ENCODE measurements at places on chromosomes 13 and 19.

- no peak for DNase-seq
Measured at GRCh38 chr19:14385492-14385891, 4.2 kb downstream of the ADGRE5 start.

- DNase-seq = peak; percentile 22
Measured at GRCh38 chr13:45325806-45326205, 15.2 kb downstream of the TPT1 start.

GRCh38 chr19:12093777-12094176 lies 29.2 kb downstream of the ZNF844 start:
- DNase-seq = no peak

DNA sequence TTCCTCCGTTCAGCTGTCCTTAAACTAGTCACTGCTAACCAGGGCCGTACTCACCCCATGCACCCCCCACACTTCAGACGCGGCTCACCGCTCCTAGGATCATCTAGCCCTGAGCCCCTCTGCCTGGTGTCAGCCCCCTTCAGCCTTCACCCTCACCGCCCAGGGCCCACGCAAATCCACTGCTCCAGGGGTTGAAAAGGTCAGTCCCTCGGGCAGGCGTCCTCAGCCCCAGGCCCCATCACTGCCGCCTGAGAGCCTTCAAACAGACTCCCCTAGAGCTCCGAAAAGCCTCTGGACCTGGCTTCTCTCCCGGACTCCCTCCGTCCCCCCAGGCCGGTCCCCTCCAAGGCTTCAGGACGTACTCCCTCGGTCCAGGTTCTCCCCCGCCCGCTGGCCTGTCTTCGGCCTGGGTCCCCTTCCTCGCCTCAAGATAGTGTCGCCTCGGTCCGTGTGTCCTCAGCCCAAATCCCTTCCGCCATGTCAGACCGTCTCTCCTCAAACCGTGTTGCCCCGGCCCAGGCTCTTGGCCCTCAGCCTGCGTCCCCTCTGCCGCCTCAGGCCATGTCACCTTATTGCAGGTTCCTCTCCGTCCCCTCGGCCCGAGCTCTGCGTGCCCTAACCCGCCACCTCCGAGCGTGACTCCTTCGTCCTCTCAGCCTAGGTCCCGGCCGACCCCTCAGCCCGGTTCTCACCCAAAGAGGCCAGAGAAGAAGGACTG lies 553 bp downstream of the NAPA start:
- no peak for DNase-seq

GRCh38 chr13:107025991-107026390 lies 458.1 kb upstream of the ARGLU1 start:
- no peak for DNase-seq

DNA sequence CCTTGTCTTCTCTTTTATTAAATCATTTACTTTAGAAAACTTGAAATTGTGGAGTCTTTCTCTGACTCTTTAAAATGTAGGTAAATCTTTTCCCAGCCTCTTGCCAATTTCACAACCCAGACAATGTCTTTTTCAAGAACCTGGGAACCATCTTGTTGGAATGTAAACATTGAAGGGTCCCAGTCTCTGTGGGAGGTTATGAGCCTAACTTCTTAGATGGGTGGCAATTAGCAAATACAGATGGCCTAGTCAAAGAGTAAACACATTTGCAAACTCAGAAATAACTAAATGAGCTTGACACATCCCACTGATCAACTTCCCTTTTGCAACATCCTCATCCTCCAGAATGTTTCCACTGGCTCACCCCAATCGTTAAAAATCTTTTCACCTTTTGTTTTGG lies 721.0 kb downstream of the PCDH9 start:
- no peak for DNase-seq

DNA sequence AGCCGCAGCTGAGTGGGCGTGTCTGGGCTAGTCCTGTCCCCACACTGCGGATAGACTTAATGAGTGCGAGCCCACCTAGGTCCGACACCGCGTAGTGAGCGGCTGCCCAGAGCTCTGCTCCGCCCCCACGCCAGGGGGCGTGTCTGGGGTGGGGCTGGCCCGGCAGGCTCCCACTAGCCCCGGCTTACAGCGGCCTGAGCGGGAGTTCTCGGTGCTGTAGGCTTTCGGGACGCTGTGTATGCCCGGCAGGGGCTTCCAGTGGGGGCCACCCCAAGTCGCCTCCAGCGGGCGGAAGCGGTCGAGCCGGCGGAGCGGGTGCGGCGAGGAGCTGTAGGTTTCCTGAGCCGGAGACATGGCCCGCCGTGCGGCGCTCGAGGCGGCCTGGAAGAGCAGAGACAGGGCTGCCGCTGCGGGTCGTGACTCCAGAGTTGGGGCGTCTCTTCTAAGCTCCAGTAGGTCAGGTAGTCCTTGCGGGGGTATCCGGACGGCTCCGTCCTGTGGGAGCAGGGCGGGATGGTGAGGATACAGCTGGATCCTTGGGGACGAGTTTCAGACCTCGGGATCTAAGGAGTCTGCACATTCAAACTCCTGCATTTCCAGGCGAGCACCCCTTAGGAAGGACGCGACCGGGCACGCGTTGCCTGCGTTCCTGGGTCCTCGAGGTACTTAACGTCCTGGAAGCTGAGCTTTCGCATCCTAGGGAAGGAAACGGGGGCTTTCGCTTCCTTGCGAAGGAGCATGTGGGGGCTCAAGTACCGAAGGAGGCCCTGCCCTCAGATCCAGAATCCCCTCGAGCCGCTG lies 1.2 kb downstream of the CGB7 start:
- DNase-seq = peak; percentile 72

DNA sequence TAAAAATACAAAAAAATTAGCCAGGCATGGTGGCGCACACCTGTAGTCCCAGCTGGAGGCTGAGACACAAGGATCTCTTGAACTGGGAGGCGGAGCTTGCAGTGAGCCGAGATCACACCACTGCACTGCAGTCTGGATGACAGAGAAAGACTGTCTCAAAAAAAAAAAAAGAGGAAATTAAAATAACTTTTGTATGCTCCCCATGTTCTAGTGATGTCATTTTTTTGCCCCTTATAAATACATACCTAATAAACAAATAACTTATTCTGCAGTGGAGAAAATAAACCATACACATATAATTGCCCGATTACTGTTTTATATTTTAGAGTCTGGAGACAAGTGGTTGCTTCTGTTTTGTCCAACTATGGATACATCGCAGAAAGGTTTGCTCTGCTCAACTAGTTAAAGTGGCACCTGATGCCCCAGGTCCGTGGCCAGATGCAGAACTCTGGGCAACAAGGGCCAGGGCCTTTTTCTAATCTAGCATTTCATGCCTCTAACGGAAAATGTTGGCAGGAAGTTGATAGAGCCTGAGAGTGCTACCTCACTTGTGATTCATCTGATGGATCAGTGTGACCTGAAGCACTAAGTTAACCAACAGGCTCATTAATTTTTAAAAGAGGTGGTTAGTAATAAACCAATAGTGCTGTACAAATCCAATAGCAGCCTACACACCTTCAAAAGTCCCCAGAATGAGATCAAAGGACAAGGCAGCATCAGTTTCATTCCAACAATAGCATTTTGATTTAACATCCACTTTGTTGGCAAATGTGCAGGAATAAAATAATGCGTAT lies 18.8 kb downstream of the UBE2L5 start:
- DNase-seq = no peak

- peak; percentile 30 for DNase-seq
Measured at GRCh38 chr19:17873786-17874757, 2.3 kb downstream of the SLC5A5 start.

DNA sequence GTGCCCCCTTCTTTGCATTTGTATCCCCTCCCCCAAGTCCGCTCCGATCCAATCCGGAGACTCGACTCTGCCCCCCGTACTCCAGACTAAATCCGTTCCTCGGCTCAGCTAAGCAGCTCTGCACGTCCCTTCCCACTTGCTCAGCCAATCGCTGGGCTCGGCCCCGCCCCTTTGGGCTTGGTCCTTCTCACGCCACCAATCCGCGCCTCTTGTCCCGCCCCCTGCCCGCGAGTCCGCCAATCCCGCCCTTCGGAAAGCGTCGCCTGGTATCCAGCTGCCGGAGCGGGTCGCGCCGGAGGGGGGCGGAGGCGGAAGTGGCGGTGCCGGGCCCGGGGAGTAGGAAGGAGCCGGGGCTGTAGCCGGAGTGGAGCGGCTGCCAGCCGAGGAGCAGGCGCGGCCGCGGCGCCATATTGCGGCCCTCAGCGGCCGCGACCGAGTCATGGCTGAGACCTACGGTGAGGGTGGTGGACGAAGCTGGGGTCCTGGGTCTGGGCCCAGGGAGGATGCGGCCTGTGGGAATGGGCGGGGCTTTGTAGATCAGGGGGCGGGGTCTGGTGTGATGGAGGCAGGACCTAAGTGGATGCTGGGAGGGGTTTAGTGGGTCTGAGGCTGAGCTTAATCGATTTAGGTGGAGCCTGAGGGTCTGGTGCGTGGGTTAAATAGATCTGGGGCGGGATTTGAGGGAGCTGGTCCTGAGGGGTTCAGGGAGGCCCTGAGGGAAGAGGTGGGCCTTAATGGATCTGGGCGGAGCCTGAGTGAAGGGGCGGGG lies at the start of gene RAB4B:
Gene RAB4B, plus strand, starts transcription at position 311 of the 769 bp plus-strand sequence. Its CDS starts 129 bp downstream, at position 440.
- peak; percentile 100 for DNase-seq

Data from WERI-Rb-1 (cell line).